ENCODE measurements at places on chromosomes 5 and 9.

DNA sequence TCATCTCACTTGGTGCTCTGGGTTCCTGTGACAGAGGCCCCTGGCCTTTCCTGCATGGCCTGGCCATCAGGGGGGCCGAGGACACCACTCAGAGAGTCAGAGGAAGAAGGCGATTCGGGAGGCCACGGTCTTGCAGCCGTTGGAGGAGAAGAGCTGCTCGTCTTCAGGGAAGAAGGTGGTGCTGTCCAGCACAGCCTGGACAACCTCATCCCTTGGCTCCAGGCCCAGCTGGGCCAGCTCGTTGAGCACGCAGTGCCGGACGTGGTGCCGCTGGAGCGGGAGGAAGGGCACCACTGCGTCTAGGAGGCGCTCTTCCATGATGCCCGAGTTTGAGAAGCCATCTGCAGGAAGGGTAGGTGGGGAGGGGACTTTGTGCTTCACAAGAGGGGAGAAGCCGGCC, 3.2 kb downstream of the TOR2A start:
- no peak for DNase-seq

GRCh38 chr5:88691945-88692868, 190.8 kb downstream of the MEF2C start:
- DNase-seq, result no peak

GRCh38 chr5:132454361-132454760, 36.2 kb downstream of the IRF1 start:
- no peak for DNase-seq

DNA sequence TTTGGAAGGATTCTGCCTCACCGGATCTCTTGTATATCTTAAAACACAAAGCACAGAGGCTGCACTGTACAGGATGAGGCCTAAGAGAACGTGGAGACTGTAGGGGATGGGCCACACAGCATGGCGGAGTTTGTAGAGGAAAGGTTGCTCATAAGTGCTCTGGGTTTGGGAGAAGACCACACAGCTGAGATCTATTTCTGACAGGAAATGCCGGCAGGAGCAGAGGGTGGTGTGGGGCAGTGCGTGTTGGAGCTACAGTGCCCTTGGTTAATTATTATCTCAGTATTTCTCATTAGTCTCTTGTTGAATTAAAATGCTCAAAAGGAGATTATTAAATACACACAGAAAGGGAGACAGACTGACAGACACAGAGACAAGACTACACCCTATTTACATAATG, 9.6 kb downstream of the PALM2AKAP2 start:
- DNase-seq, result no peak

GRCh38 chr5:180785794-180786221, 16.8 kb downstream of the MGAT1 start:
- DNase-seq, result peak; percentile 53

- no peak for DNase-seq
Measured at GRCh38 chr9:16519001-16519400, 351.5 kb downstream of the BNC2 start.

- no peak for DNase-seq
Measured at GRCh38 chr5:19334278-19334677, 653.7 kb downstream of the CDH18 start.

GRCh38 chr5:71586052-71586940, 844 bp upstream of the MCCC2 start:
- DNase-seq, result no peak

- no peak for DNase-seq
Measured at GRCh38 chr9:113616621-113617496, 153.3 kb downstream of the RGS3 start.

DNA sequence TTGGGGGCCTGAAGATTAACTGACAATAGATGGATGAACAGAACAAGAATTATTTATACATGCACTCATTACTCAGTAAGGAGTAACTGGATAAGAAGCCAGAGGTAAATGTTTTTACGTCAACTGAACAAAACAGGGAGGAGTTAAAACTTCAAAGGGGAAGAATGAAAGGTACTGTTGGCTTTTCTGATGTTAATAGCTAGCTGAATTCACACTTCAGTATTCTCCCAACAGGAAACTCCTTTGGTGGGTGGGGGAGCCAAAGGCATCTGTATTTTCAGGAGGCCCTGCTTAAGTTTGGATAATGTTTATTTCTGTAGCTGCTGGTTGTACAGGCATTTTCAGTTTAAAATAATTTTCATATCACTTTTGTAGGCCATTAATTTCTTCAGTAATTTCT, 23.2 kb upstream of the RFK start:
- no peak for DNase-seq

DNA sequence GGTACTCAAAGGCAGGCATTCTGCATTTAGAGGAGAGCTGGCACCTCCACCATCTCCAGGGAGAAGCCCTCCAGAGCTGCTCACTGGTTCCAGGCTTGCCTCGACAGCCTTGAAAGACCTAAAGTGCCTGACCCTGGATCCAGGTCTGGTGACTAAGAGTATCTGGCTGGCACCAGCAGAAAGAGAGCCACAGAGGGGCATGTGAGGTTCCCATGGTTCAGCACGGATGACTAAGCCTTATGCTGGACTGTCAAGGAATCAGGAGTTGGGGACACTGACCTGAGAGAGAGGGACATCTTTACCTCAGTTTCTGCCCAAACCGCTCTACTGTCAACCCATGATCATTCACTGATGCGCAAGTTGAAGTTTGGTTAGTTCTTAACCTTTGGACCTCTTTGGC, 3.0 kb downstream of the ACTL7A start:
- no peak for DNase-seq

GRCh38 chr5:71013575-71013974, 11.6 kb downstream of the NAIP start:
- DNase-seq, result no peak

DNA sequence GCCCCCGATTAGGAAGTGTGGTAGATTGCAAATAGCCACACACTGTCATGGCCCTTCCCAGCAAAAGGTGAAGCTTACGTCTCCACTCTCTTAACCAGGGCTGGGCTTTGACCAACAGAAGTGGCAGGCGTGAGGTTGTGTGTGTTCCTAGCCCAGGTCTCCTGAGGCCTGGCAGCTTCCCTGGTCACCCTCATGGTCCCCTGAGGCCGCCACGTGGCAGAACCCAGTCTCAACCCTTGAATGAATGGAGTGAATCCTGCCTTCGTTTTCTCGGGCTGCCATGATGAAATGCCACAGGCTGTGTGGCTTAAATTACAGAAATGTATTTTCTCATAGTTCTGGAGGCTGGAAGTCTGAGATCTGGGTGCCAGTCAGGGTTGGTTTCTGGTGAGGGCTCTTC, 370.4 kb downstream of the IRX2 start:
- no peak for DNase-seq
